ENCODE measurements at places on chromosomes 13 and 19. TPM values are rescaled to one million over a fixed set of nuclear protein-coding genes. Genes with fewer than 3 reads are reported as not detected.

GRCh38 chr19:44657211-44657921 is 13.7 kb downstream of the PVR start:
- DNase-seq: peak; percentile 64
- H3K27me3 ChIP-seq: no peaks in the 10 kb centered on the region
- H3K27ac ChIP-seq: no peak overlapping the region
- no peaks in the 10 kb centered on the region for H3K4me1 ChIP-seq

DNA sequence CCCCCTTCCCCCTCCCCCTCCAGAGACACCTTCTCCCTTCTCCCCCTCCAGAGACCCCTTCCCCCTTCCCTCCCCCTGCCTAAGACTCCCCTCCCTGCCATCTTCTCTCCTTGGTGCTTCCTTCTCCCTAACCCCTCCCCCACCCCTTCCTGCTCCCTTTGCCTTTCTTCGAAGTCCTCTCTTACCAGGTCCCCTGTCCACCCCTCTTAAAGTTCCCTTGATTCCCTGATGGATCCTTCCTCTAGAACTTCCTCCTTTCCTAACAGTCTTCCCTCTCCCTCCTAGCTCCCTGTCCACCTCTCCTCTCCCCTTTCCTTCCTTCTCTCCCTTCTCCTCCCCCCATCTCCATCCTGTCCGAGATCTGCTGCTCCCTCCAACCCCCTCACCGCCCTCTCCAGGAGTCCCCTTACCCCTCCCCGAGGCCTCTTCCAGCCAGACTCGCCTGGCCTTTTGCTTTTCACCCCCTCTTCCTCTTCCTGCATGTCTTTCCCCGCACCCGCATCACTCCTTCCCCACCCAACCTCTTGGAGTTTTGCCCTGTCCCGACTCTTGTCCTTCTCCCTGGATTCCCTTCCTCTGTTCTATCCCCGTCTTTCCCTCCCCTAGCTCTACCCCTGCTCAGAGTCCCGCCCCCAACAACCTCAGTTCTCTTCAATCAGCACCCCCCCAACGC is 3.1 kb downstream of the TNFSF9 start:
- peaks cover 11% of the 10 kb centered on the region for H3K4me1 ChIP-seq
- no peak for DNase-seq
- no peak overlapping the region for H3K27ac ChIP-seq

Gene NLRP5
- total RNA-seq: not detected

- peaks cover 26% of the 10 kb centered on the region for H3K27me3 ChIP-seq
- no peak overlapping the region for H3K4me3 ChIP-seq
- H3K4me1 ChIP-seq: no peaks in the 10 kb centered on the region
Measured at GRCh38 chr19:50311723-50312635, 17.2 kb downstream of the KCNC3 start.

Gene KCNK6
- 4.1 TPM for total RNA-seq

DNA sequence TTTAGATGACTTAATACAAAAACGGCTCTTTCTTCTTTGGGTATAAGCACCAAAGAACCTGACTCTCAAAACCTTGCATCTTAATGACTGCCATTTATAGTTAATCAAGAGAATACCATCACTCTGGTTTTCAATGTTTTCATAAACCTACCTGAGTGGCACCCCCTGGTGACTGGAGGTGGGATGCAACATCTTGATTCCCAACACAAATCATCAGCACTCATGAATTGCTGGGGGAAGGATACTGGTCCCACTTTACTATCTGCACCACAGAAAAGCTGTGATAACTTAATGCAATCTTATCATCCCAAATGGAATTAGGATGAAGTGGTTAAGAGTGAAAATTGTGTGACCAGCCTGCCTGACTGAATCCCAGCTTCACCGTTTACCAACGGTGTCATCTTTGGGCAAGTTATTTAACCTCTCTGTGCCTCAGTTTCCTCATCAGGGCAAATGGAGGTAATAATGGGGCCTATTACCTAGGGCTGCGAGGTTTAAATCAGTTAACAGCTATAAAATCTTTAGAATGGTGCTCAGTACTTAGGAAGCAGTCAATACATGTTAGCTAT is 366.4 kb downstream of the KLF12 start:
- no peak overlapping the region for H3K27ac ChIP-seq
- no peaks in the 10 kb centered on the region for H3K27me3 ChIP-seq
- DNase-seq: no peak
- H3K36me3 ChIP-seq: no peaks in the 10 kb centered on the region

Gene LILRB3
- 7.5 TPM for total RNA-seq

GRCh38 chr13:106683179-106683578 is 115.2 kb upstream of the ARGLU1 start:
- no peaks in the 10 kb centered on the region for H3K4me1 ChIP-seq
- DNase-seq: no peak
- no peaks in the 10 kb centered on the region for H3K27me3 ChIP-seq
- H3K27ac ChIP-seq: no peak overlapping the region
- no peaks in the 10 kb centered on the region for H3K36me3 ChIP-seq

- H3K4me1 ChIP-seq: no peaks in the 10 kb centered on the region
- no peak overlapping the region for H3K4me3 ChIP-seq
- H3K36me3 ChIP-seq: no peaks in the 10 kb centered on the region
- H3K27ac ChIP-seq: no peak overlapping the region
Measured at GRCh38 chr19:6322284-6322683, 11.1 kb downstream of the ACER1 start.

Gene PABPC3
- total RNA-seq: 0.11 TPM

Gene SIGLECL1
- not detected for total RNA-seq

Gene STOML3
- not detected for total RNA-seq

DNA sequence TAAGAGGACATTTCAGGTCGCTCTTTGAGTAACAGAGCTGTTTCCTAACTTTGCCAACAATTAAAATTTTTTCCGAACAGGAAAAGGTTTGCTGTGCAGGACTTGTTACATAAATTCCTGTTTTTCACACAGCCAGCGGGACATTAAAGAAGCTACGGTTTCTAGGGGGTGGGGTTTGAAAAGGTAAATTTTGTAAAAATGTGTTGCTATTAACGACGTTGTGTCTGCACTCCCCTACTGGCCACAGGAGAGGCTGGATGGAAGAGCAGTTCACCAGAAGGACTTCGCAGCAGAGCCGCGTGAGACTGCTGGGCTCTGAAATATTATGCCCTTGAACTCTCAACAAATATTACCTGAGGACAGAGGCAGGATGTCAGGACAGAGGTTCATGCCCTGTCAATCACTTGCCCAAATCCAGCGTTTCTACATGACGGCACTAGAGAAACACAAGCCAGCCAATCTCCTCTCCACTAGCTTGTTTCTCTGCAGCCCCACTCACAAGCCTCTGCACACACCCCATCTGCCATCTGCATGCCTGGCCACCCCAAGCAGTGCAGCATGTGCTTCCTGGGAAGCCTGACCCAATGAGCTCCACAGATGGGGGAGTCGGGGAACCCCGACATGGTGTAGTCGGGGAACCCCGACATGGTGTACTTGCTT is 102.0 kb downstream of the FOXO1 start:
- peak; percentile 58 for DNase-seq
- H3K4me3 ChIP-seq: no peak overlapping the region
- no peaks in the 10 kb centered on the region for H3K36me3 ChIP-seq
- no peaks in the 10 kb centered on the region for H3K27me3 ChIP-seq

GRCh38 chr13:84864341-84864740 is 934.9 kb downstream of the SLITRK6 start:
- no peak overlapping the region for H3K4me3 ChIP-seq
- H3K27me3 ChIP-seq: no peaks in the 10 kb centered on the region
- no peaks in the 10 kb centered on the region for H3K36me3 ChIP-seq
- no peak for DNase-seq

DNA sequence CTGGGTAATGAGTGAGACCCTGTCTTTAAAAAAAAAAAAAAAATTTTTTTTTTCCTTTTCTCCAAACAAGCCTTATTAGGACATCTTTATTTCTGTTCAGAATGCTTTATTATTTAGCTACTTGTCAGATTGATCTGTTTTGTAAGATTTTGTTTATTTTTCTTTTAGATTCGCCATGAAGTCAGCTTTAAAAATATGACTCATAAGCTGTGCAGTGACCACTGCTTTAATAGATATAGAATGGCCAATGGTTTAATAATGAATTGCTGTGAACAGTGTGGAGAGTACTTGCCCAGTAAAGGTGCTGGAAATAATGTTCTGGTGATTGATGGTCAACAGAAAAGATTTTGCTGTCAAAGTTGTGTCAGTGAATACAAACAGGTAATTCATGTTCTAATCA is 47.7 kb downstream of the ZMYM2 start:
- no peak overlapping the region for H3K27ac ChIP-seq
- no peaks in the 10 kb centered on the region for H3K4me1 ChIP-seq
- DNase-seq: no peak
- H3K4me3 ChIP-seq: no peak overlapping the region
- peaks cover 67% of the 10 kb centered on the region for H3K36me3 ChIP-seq
- no peaks in the 10 kb centered on the region for H3K27me3 ChIP-seq

DNA sequence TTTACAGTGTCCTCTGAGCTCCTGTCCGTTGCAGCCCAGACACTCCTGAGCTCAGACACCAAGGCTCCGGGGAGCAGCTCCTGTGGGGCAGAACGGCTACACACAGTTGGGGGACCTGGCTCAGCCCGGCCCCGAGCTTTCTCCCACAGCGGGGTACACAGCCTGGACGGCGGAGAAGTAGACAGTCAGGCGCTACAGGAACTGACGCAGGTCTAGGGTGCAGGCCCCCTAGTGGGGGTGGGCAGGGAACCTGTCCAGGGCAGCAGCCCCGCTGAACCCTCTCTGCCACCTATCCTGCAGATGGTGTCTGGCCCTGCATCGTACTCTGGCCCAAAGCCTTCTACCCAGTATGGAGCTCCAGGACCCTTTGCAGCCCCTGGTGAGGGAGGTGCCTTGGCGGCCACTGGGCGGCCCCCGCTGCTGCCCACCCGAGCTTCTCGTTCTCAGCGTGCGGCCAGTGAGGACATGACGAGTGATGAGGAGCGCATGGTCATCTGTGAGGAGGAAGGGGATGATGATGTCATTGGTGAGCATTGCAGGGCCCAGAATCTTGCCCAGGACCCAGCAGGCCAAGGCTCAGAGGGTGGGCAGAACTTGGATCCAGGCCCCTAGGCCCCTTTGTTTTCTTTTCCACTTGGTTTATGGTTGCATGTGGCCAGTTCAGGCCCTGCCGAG is 12.9 kb upstream of the PRR19 start:
- peaks cover 25% of the 10 kb centered on the region for H3K4me1 ChIP-seq
- H3K27ac ChIP-seq: no peak overlapping the region
- no peaks in the 10 kb centered on the region for H3K27me3 ChIP-seq
- H3K4me3 ChIP-seq: no peak overlapping the region
- no peaks in the 10 kb centered on the region for H3K36me3 ChIP-seq

GRCh38 chr13:111397202-111397880 is 76.9 kb downstream of the TEX29 start:
- no peak overlapping the region for H3K27ac ChIP-seq
- no peaks in the 10 kb centered on the region for H3K27me3 ChIP-seq
- no peaks in the 10 kb centered on the region for H3K4me1 ChIP-seq
- H3K4me3 ChIP-seq: no peak overlapping the region

DNA sequence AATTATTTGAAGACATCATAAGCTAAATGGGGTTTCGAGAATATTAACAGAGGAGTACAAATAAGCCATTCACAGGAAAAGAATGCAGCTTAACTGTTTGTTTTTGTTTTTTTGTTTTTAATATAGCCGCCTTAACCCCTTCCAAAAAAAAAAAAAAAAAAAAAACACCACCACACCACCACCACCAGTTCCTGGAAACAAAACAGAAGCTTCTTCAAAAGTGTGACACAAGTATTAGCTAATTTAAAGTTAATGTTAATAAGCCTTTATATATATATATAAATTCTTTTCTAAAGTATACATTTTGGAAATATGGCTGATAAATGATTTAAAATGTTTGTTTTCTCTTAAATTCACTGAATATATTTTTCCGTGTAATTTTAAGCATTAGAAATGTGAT is 1.4 kb downstream of the RAP2A start:
- H3K27ac ChIP-seq: peak overlapping the region; percentile 83
- H3K4me1 ChIP-seq: peaks cover 4% of the 10 kb centered on the region
- no peak overlapping the region for H3K4me3 ChIP-seq
- DNase-seq: no peak
- H3K27me3 ChIP-seq: no peaks in the 10 kb centered on the region
- H3K36me3 ChIP-seq: no peaks in the 10 kb centered on the region

Gene PTPRH
- 71.2 TPM for total RNA-seq

Gene DMKN
- 2.7 TPM for total RNA-seq

GRCh38 chr13:47206111-47206510 is 309.3 kb upstream of the HTR2A start:
- no peak overlapping the region for H3K4me3 ChIP-seq
- no peak for DNase-seq
- H3K27me3 ChIP-seq: no peaks in the 10 kb centered on the region
- H3K27ac ChIP-seq: no peak overlapping the region
- H3K36me3 ChIP-seq: no peaks in the 10 kb centered on the region
- no peaks in the 10 kb centered on the region for H3K4me1 ChIP-seq

DNA sequence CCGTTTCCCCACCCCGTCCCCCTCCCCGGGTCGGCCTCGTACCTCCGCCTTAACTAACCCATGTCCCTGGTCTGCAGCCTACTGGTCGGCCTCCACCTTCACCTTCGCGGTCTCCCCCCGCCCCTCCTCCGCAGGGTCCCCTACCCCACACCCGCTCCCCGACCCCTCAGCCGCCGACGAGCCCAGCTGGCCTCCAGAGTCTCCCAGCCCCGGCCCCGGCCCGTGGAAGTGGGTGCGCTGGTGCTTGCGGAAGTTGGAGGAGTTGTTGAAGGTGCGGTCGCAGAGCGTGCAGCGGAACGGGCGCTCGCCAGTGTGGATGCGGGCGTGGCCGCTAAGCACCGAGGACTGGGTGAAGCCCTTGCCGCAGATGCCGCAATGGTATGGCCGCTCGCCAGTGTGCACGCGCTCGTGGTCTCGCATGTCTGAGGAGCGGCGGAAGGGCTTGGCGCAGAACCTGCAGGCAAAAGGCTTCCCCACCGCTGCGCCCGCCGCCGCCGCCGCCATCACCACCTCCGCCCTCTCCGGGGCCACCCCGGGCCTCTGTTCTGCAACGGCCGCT is 2.6 kb downstream of the ZNF784 start:
- H3K4me1 ChIP-seq: no peaks in the 10 kb centered on the region
- no peak overlapping the region for H3K4me3 ChIP-seq
- H3K27me3 ChIP-seq: no peaks in the 10 kb centered on the region
- no peak overlapping the region for H3K27ac ChIP-seq

GRCh38 chr19:4182084-4182810 is at the start of the genes ANKRD24 and SIRT6:
Gene ANKRD24, plus strand, starts transcription at chr19:4182689. Its CDS starts 3,737 bp downstream, at chr19:4186426.
Gene SIRT6, minus strand, starts transcription at chr19:4182563. Its CDS starts 24 bp downstream, at chr19:4182539.
- peaks cover 20% of the 10 kb centered on the region for H3K4me1 ChIP-seq
- peaks cover 25% of the 10 kb centered on the region for H3K36me3 ChIP-seq
- H3K27me3 ChIP-seq: no peaks in the 10 kb centered on the region

- DNase-seq: peak; percentile 96
- H3K4me1 ChIP-seq: peaks cover 17% of the 10 kb centered on the region
- no peak overlapping the region for H3K4me3 ChIP-seq
- H3K27ac ChIP-seq: peak overlapping the region; percentile 85
Measured at GRCh38 chr19:1935484-1936208, 5.3 kb upstream of the CSNK1G2 start.

Gene SULT2A1
- 124 TPM for total RNA-seq

- no peaks in the 10 kb centered on the region for H3K36me3 ChIP-seq
- H3K27ac ChIP-seq: no peak overlapping the region
- peaks cover 81% of the 10 kb centered on the region for H3K4me1 ChIP-seq
- no peak overlapping the region for H3K4me3 ChIP-seq
Measured at GRCh38 chr19:15303105-15303780, 29.1 kb downstream of the BRD4 start.

All from adrenal gland (tissue), 19 donors.